Hematopoietic multipotent progenitor cell treated with erythropoietin and hydrocortisone succinate and interleukin-3 and kit ligand, for 15 days (in vitro differentiated cells): ENCODE measurements at places on chromosomes 12 and 14.

GRCh38 chr14:61280092-61280525 is 1.0 kb downstream of the TMEM30B start:
- DNase-seq = no peak

DNA sequence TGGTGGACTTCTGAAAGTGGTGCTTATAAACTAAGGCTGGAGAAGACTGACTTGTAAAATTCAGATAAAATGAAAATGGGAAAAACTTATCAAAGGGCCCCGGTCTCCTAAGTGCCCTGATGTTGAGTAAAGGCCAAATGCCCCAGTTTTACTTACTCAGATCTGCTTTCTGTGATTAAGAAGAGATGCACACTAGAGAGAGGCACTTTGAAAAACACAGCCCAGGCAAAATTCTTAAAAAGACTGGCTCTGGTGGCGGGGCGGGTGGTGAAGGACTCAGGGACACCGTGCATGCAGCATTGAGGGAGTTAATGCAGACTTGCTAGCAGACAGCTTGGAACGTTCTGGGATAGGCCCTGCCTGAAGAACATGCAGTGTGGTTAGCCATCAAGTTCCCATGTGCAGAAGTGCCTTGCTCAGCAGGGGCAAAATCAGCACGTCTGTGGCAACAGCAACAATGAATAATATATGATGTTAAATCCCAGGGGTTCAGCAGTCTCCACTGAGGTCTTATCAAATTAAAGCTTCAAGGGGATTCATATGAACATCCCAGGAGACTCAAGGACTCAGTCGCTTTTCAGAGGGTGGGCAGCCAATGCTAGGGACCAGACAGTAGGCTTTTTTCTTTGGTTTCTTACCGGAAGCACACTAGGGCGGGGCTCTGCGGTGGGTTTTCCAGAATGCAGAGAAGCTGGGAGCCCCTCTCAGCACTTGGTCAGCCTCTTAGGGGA is 105.0 kb downstream of the DAD1 start:
- DNase-seq = no peak

DNA sequence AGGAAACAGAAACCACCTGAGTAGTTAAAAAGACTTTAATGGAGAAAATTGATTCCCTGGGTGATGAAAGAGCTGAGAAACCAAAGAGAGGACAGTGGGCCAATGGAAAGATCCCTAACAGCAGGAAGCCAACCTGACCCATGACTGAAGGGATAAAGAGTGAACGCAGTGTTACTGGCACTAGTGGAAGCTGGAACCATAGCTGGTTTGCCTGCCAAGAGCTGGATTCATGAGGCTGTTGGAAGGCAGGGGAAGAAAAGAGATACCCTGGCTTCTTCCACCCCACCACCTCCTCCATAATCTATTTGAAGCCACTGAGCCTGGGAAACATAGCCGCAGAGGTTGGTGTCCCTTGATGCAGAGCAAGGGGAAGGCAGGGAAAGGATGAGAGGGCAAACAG is 125.5 kb upstream of the PRKD1 start:
- no peak for DNase-seq

- no peak for DNase-seq
Observed at GRCh38 chr14:75648066-75648838, 12.4 kb downstream of the ERG28 start.

DNA sequence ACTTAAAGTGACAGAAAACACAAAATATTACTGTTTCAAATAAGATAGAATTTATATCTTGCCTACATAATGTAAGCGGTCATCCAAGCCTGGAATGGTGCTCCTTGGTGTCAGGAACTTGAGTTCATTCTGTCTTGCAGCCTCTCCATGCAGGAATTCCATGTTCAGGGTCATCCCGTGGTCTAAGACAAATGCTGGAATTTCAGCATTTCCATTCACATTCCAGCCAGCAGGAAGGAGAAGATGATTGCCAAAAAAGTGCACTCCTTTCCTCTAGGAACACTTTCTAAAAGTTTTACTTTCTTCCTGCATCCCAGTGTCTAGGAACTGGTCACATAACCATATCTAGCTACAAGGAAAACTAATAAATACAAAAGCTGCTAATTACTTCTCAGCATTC is 106.3 kb downstream of the PTPRO start:
- no peak for DNase-seq

- DNase-seq = no peak
Observed at GRCh38 chr14:97523936-97524335, 726.8 kb downstream of the VRK1 start.

GRCh38 chr12:1592444-1593173 is 1.8 kb downstream of the FBXL14 start:
- no peak for DNase-seq

- no peak for DNase-seq
Observed at GRCh38 chr12:38502415-38502814, 185.8 kb downstream of the ALG10B start.

DNA sequence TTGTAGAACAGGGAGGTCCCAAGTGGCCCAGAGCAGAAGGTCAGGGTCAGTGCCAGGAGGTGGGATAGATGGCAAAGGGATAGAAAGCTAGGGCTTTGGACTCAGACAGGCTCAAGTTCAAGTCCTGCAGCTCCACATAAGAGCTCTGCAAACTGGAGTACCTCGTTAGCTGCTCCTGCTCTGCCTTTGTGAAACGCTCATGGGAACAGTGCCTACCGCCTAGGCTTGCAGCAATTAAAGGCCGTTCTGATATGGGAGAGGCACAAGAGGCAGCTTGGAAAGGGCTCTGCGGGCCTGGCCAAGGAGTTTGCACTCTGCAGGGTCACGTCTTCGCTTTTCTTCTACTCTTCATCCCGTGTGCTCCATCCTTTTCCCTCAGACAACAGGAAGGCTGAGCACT is 54.1 kb downstream of the MAP1LC3B2 start:
- no peak for DNase-seq

DNA sequence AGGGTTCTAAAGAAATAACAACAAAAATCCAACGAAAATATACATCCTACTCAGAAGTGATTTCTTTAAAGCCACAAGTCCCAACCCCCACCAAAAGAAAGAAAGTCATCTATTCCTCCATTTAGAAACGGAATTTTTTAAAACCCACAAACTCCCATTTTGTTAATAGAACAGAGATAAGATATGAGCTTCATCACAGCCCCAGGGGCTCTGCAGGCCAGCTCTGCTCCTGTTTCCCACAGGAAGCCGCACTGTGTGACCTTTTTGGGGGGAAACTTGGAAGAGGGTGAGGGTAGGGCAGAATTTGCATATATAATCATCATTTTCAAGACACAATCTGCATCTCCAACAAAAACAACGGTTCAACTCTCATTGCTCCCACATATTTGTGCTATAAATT is 2.8 kb downstream of the FBXL14 start:
- DNase-seq = no peak

DNA sequence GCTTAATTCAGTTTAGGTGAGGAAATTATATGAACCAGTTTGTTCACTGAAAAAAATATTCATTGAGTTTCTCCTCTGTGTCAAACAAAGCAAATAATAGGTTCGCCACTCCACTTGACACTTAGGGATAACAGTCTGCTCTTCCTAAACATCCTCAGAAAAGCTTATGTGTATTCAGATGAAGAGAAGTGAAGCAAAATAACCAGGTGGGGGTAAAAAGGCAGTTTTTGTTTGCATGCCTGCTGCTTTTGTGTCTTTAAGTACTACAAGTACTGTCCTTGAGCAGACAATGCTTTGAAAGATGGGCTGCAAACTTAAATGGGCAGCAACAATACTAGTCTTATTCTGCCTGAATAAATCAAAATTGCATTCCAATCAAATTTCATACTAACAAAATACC is 910.7 kb upstream of the MDGA2 start:
- DNase-seq = no peak

DNA sequence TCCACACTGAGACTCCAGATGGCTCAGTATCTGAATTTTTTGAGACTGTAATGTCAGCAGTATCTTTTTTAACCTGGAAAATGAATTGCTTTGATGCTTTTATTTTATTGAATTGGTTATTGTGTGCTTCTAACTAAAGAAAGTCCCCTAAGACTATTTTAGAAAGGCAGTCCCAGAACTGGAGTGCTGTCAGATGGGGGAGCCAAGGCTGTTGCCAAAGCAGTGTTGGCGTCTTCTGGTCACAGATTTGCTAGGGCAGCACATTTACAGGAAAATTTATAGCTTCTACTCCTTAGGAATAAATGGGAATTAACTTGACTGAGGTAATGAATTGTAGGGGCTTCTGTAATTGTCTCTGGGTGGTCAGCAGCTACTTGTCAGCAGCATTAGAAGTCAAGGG is 157.1 kb upstream of the ARHGAP5 start:
- DNase-seq = no peak

- no peak for DNase-seq
Observed at GRCh38 chr12:130608132-130608531, 108.0 kb downstream of the RIMBP2 start.

GRCh38 chr12:112539221-112539620 is 120.5 kb downstream of the PTPN11 start:
- DNase-seq = no peak

DNA sequence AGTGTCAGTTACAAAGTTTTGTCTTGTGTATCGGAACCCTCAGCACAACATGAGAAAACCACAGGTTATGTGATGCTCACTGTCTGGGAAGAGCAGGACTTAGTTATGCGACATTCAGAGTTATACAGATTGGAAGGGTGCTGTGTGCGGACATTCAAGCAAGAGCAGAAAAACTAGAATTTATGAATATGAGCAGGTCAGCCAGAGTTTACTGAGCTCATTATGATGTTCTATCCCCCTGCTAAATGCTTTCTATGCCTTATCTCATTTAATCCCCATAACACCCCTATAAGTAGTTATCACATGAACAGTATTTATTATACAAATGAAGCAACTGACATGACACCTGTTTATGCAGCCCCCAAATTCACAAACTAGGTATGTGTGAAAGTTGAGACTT is 1083.2 kb downstream of the FLRT2 start:
- no peak for DNase-seq

GRCh38 chr12:122081697-122082221 is 3.2 kb downstream of the MLXIP start:
- peak; percentile 49 for DNase-seq

GRCh38 chr14:90853116-90853515 is 36.9 kb upstream of the TTC7B start:
- no peak for DNase-seq

DNA sequence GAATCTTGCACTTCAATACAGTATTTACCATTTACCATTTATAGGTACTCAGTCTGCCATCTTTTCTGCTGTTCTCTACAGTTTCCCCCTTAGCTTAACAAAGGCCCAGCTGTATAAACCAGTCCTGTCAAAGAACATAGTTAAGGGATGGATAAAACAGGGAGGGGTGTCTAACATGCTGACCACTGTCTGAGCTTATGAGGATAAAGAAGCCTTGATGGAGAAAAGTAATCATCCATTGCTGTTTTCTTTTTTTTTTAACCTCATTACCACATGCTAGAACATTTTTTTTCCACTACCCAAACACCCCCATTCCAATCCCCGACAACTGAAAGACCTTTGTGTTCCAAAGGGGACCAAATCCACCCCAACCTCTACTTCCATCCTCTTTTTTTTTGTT is 39.9 kb downstream of the SOX5 start:
- no peak for DNase-seq
